ENCODE measurements at places on chromosomes 5 and 9.
A peak's percentile ranks its signal among the peaks of the same experiment; 100 is the strongest.

- no peak overlapping the region for H3K4me3 ChIP-seq
- H3K4me1 ChIP-seq, result no peaks in the 10 kb centered on the region
- no peaks in the 10 kb centered on the region for H3K36me3 ChIP-seq
Observed at GRCh38 chr5:1205255-1206180, 4.1 kb downstream of the SLC6A19 start.

GRCh38 chr5:61625681-61626621 lies 293.9 kb downstream of the ZSWIM6 start:
- no peaks in the 10 kb centered on the region for H3K36me3 ChIP-seq
- DNase-seq, result peak; percentile 18
- H3K4me3 ChIP-seq, result peak overlapping the region; percentile 25
- H3K27me3 ChIP-seq, result peaks cover 24% of the 10 kb centered on the region
- H3K27ac ChIP-seq, result no peak overlapping the region

- H3K4me1 ChIP-seq, result peaks cover under 1% of the 10 kb centered on the region
- no peak for DNase-seq
Observed at GRCh38 chr9:3235497-3235896, 290.3 kb downstream of the RFX3 start.

- H3K4me1 ChIP-seq, result no peaks in the 10 kb centered on the region
- H3K4me3 ChIP-seq, result no peak overlapping the region
- no peak overlapping the region for H3K27ac ChIP-seq
- H3K36me3 ChIP-seq, result no peaks in the 10 kb centered on the region
Observed at GRCh38 chr5:164350236-164350635, 844.8 kb downstream of the MAT2B start.

- DNase-seq, result peak; percentile 85
- H3K36me3 ChIP-seq, result no peaks in the 10 kb centered on the region
Observed at GRCh38 chr9:32378496-32378895, 5.9 kb upstream of the ACO1 start.

GRCh38 chr5:38940230-38940858 lies 94.5 kb downstream of the OSMR start:
- H3K4me3 ChIP-seq, result no peak overlapping the region
- H3K27me3 ChIP-seq, result no peaks in the 10 kb centered on the region
- no peaks in the 10 kb centered on the region for H3K4me1 ChIP-seq
- DNase-seq, result no peak
- peaks cover 49% of the 10 kb centered on the region for H3K36me3 ChIP-seq

DNA sequence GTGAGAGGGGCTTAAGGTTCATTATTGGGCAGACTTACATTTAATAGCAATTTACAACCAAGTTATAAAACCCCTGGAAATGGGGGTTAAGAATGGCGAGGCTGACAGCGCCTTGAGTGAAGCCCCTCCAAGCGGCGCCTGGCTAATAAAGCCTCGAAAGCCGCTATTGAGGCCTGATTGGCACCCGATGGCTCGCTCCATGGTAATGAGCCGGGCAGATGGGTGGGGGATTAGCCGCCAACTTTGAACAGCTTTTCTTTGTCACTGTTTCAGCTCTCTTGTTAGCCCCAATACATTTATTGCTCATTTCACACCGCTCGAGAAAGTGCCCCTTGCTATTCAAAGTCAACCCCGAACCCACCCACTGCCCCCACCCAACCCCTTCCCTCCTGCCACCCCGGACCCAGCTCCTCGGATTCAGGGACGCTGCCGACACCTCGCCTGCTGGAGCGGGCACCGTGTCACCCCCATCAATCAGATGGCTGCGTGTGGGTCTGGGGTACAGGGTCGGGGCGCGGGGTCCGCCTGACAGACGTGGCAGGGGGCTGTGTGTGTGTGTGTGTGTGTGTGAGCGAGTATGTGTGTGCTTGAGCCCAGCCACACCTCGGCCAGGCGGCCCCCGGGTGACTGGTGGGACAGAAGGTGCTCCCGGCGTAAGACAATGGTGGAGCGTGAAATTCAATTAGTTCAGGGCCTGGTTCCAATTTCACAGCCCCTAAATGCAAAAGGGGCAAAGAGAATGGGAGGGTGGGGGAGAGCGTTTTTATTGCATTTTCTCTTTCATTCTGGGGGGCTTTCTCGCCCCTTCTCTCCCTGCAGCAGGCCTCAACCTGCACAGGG lies 34.2 kb downstream of the ASS1 start:
- no peaks in the 10 kb centered on the region for H3K36me3 ChIP-seq
- no peaks in the 10 kb centered on the region for H3K4me1 ChIP-seq
- no peak overlapping the region for H3K4me3 ChIP-seq
- no peaks in the 10 kb centered on the region for H3K27me3 ChIP-seq

DNA sequence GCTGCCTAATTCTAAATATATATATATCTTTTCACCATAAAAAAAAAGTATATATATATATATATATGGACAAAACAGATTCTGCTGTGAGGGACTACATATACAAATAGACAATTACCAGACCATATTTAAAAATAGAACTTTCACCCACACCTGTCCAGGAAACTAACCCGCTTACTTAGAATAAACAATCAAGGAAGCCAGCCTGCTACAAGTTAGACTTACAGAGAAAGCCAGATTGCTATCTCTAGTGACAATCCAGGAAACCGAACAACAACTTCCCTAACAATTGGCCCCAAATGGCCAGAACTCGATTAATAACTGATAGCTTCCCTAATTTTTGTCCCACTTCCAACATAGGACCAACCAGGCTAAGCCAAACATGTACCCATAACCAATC lies 5.9 kb downstream of the GLDC start:
- no peaks in the 10 kb centered on the region for H3K36me3 ChIP-seq
- DNase-seq, result no peak
- peaks cover 23% of the 10 kb centered on the region for H3K27me3 ChIP-seq
- H3K4me1 ChIP-seq, result peaks cover 7% of the 10 kb centered on the region

DNA sequence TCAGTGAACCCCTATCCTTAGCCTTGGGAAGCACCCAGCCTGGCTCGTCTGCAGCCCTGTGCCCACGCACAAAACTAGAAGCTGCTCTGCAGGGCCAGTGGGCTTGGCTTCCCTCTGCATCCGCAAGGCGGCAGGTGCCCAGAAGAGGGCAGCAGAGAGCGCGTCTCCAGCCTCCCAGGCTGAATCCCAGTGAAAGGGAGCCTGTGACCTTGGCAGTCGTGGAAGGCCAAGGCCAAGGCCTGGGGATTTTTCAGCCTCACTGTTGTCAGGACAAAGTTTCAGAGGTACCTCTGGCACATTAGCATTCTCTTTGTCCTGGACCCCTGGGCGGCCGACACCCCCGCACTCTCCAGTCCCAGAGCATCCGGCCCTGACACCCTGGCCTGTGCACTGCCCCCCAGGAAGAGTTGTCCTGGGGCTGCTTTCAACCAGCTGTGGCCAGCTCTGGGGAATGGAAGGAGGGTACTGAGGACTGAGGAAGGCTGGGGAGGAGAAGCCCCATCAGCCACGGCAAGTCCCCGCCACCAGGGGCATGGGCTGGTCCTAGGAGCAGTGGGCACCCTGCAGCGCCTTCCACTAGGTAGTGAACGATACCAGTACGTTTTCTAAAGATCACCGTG lies 63.6 kb upstream of the IL17B start:
- H3K27ac ChIP-seq, result no peak overlapping the region
- H3K4me1 ChIP-seq, result no peaks in the 10 kb centered on the region
- H3K4me3 ChIP-seq, result no peak overlapping the region
- H3K27me3 ChIP-seq, result no peaks in the 10 kb centered on the region
- DNase-seq, result peak; percentile 78

DNA sequence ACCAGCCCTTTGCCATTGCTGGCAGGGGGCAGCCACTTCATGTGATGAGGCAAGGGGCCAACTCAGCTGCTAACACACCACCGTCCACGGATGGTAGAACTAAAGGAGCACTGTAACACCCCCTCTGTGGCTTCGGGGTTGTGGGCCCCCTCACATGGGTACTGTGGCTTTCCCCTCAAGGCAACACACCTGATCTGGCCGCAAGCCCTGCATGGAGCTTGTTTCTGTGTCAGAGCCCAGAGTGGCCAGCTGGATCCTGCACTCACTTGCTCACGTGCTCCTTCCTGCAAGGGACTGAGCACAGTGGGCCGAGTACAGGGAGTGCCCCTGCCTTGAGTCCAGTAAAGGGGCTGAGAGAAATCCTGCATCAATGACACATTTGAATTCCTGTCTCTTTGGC lies 507.4 kb upstream of the SMC2 start:
- no peaks in the 10 kb centered on the region for H3K27me3 ChIP-seq
- H3K27ac ChIP-seq, result no peak overlapping the region
- no peak overlapping the region for H3K4me3 ChIP-seq
- H3K36me3 ChIP-seq, result no peaks in the 10 kb centered on the region
- DNase-seq, result no peak
- no peaks in the 10 kb centered on the region for H3K4me1 ChIP-seq

DNA sequence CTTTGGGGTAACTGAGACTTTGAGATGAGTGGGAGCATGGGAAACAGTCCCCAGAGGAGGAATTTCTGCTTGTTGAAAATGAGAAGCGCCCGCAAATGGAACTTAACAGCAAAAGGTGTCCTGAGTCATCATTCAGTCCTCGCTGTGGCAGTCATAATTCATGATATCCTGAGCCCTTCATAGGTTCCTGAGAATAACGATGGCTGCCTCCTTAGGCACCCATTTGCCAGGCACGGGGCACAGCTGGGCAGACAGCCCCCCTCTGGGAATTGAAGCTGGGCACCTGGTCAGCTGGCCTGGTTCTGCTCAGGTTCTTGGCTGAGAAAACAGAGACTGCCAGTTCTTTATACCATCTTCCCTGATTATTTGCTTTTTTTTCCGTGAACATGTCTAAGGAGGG lies 69.8 kb upstream of the EGFLAM start:
- H3K4me1 ChIP-seq, result no peaks in the 10 kb centered on the region
- H3K27ac ChIP-seq, result no peak overlapping the region
- H3K27me3 ChIP-seq, result no peaks in the 10 kb centered on the region
- DNase-seq, result no peak
- H3K4me3 ChIP-seq, result no peak overlapping the region

DNA sequence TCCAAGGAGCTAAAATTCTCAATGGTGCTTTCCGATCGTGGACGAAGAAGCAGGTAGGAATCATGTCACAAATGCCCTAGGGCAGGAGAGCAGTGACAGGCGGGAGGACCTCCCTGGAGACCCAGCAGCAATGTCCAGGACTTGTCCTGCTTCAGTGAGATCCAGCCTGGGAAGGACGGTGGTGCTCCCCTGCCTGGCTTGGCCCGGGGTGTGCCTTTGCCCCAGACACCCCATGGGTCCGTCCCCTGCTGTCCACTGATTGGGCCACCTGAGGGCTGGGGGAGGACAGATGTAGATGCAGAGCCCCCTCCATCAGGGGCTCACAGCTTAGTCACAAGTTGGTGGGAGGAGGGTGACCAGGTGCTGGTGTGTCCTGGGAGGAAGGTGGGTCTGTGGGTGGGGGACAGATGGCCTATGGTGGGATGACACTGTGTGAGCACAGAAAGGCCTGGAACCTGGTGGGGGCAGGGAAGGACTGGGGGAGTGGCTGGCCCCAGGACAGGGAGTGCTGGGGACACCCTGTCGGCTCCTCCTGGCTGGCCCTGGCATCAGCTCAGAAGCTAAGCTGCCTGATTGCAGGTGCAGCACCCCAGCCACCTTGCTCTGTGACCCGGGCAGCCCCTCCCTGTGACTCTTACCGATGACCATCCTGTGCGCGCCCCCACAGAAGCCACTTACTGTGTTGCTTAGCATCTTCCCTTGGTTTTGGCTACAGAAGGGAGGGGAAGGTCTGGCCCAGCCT lies 82.0 kb downstream of the PHF2 start:
- no peak overlapping the region for H3K27ac ChIP-seq
- H3K36me3 ChIP-seq, result peaks cover 37% of the 10 kb centered on the region
- DNase-seq, result no peak
- H3K4me1 ChIP-seq, result no peaks in the 10 kb centered on the region

DNA sequence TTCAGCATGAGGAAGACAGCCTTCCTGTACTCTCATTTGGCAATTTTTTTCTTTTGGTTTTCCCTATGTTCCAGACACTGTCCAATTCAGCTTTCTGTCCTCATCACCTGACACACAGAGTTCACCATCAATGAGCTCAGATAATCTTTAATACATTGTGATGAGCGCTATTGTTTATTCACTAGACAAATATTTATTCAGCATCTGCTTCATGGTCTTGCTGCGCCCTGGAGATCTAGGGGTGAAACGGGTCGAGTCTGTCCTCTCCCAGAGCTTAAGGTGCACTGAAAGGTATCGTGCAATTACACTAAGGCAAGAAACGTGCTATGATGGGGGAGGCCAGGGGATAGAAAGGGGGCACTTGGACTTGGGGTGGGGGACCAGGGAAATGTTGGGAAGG lies 281.6 kb downstream of the ZSWIM6 start:
- no peaks in the 10 kb centered on the region for H3K27me3 ChIP-seq
- H3K27ac ChIP-seq, result no peak overlapping the region
- no peak overlapping the region for H3K4me3 ChIP-seq

DNA sequence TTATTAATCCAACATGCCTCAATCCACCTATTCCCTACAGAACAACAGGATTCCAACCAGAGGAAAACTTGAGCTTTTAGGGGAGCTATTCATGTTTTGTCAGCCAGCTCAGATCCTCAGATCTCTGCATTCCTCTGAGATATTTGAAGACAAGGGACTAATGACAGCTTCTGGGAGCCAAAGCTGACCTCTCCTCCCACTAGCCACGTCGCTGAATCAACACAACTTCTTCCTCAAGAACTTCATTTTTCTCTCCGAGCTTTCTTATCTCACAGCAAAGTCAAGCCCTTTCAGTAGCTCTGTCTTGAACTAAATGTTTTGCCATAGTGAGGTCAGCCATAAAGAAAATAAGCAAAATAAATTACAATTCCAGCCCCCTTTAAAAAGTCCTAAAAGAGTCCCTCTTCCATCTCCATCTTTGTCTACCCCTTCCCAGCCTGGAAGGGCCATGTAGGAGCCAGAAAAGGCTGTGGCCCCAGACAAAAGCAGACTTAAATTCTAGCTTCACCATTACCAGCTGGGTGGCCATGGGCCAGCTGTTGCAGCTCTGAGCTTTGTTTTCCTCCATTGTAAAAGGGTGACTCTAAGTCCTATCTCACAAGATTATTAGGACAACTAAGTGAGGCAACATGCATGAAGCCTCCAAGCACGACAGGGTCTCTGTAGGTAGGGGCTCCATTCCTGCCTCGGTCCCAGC lies 65.0 kb downstream of the HSD17B3 start:
- H3K4me3 ChIP-seq, result no peak overlapping the region
- DNase-seq, result no peak
- H3K27me3 ChIP-seq, result peaks cover 42% of the 10 kb centered on the region
- no peak overlapping the region for H3K27ac ChIP-seq
- no peaks in the 10 kb centered on the region for H3K36me3 ChIP-seq

GRCh38 chr9:137786511-137786920 lies 91.1 kb upstream of the CACNA1B start:
- no peak overlapping the region for H3K27ac ChIP-seq
- no peaks in the 10 kb centered on the region for H3K27me3 ChIP-seq
- H3K4me3 ChIP-seq, result no peak overlapping the region
- H3K36me3 ChIP-seq, result peaks cover 60% of the 10 kb centered on the region
- no peak for DNase-seq

GRCh38 chr9:80157561-80157983 lies 585.8 kb downstream of the TLE4 start:
- H3K27me3 ChIP-seq, result no peaks in the 10 kb centered on the region
- no peak for DNase-seq
- no peak overlapping the region for H3K4me3 ChIP-seq
- no peaks in the 10 kb centered on the region for H3K36me3 ChIP-seq
- no peaks in the 10 kb centered on the region for H3K4me1 ChIP-seq

All from natural killer cell (primary cell).